EH (cell line): ENCODE measurements at places on chromosomes 6 and 20.

DNA sequence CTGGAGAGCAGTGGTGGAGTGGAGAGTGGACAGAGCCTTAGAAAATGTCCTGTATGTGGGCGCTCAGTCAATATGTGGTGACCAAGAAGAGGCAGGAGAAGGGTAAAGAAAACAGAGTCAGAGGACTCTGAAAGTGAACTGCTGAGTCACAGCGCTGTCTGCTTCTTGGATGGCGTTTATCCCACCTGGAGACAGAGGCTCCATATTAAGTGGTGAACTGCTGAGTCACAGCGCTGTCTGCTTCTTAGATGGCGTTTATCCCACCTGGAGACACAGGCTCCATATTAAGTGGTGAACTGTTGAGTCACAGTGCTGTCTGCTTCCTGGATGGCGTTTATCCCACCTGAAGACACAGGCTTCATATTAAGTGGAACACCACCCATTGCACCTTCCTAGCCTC is 119.3 kb upstream of the RALGAPA2 start:
- DNase-seq = no peak

GRCh38 chr20:37538003-37538402 is 10.3 kb upstream of the BLCAP start:
- peak; percentile 64 for DNase-seq

DNA sequence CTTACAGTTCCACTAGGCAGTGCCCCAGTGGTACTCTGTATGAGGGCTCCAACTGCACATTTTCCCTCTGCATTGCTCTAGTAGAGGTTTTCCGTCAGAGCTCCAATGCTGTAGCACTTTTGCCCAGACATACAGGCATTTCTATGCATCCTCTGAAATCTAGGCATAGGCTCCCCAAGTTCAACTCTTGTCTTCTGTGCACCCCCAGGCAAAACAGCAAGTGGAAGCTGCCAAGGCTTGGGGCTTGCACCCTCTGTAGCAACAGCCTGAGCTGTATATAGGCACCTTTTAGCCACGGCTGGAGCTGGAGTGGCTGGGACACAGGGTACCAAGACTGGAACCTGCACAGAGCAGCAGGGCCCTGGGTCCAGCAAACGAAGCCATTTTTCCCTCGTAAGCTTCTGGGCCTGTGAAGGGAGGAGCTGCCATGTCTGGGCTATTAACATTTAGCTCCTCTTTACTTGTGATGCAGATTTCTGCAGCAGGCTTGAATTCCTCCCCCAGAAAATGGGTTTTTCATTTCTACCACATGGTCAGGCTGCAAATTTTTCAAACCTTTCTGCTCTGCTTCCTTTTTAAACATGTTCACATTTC is 596.2 kb upstream of the ADGRB3 start:
- no peak for DNase-seq

GRCh38 chr20:62577490-62577836 is 64.8 kb upstream of the SLCO4A1 start:
- DNase-seq = no peak

DNA sequence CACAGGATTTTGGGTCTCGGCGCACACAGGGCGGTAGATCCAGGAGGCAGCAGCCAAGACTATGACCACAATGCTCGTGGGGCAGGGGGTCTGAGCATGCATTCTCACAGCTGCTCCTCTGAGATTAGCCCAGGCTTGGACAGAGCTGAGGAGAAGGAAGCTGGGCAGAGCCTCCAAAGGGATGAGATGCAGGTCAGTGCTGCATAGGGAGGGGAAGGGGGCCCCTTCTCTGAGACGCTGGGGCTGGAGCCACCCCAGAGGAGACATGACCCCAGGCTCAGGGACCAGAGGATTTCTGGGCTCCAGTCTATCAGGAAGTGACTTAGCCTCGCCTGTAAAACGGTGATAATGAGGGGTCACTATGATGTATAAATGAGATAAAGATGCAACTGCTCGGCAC is 93.9 kb downstream of the BFSP1 start:
- no peak for DNase-seq

- DNase-seq = no peak
These were observed 5.2 kb upstream of the IL17A start for GRCh38 chr6:52180787-52181558.
